ENCODE measurements at places on chromosomes 3 and 15. TPM values are rescaled to one million over a fixed set of nuclear protein-coding genes. Genes with fewer than 3 reads are reported as not detected.

DNA sequence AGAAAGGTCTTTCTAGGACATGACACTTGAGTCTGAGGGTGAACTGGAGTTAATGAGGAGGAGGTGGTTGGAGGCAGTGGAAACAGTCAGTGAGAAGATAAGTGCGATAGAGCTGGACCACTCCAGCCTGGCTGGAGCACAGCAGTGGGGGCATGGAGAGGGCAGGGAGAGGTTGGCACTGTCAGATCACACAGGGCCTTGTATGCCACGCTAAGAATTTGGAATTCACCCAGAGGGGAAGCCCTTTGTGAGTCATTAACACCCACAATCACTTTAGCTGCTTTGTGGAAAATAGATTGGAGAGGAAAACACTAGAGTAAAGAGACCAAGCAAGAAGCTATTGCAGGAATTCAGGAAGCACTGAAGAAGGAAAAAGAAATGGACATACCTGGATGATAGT, 83.3 kb downstream of the ZNF621 start:
- no peak for DNase-seq

DNA sequence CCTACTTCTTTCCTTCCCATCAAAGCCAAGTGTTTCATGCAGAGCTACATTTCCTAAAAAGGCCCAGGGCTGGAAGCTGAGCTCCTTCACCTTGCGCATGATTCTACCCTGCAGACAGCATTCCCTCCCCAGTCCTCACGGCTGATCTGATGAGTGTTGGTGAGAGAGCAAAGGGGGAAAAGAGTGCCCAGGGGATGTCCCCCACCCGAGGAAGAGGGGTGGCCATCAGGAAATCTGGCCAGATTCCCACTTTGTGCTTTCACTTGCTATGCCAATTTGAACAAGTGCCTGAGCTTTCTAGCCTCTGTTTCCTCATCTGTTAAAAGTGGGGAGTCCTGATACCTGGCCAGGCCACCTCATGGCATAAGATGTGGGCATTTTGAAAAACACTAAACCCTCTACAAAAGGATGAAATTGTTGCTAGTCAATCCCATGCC, 231.0 kb upstream of the TLE3 start:
- DNase-seq: no peak

- DNase-seq: no peak
Observed at GRCh38 chr3:182179631-182180030, 467.9 kb downstream of the SOX2 start.

DNA sequence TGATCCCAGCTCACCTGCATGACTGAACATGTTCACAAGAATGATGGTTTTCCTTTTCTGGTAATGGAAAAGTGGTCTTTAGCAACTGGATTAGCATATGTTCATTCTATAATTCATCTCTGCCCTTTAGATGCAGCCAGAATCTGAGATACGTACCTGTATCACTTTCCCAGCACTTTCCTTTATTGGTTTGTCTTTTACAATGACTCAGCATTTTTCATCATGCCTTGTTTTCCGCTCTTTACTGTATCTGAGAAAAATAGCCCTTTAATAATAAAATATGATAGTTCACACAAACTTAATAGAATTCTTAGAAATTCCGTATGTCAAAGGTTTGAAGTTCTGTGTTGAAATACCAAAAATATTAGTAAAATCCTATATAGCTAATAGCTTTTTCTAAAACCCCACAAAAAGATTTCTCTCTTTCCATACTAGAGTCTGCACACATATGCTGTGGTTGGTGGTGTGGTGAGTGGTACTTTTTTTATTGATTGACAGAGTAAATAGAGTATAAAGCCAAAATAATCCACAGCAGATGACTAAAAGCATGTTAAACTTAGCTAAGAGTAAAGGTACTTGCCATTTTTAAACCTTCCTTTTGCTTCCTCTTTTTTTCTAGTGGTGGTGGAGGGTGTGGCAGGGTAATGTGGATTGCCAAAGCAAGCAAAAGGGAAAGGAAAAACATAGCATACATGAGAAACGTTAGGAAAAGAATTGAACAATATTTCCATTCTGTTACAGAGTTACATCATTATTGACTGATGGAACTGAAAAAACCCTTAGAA, 328.9 kb upstream of the RBMS3 start:
- no peak for DNase-seq

- DNase-seq: peak; percentile 66
Observed at GRCh38 chr3:40317061-40317855, 7.8 kb downstream of the EIF1B start.

DNA sequence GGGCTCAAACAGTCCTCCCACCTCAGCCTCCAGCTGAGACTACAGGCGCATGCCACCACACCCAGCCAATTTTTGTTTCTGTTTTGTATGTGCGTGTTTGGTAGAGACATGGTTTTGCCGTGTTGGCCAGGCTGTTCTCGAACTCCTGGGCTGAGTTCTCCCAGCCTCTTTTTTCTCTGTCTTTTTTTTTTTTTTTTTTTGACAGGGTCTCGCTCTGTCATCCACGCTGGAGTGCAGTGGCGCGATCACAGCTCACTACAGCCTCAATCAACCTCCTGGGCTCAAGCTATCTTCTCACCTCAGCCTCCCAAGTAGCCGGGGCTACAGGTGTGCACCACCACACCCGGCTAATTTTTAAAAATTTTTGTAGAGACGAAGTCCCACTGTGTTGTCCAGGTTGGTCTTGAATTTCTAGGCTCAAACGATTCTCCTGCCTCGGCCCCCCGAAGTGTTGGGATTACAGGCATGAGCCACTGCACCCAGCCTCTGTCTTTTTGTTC, 867 bp upstream of the DCAF1 start:
- no peak for DNase-seq

GRCh38 chr3:134667406-134667805, 16.6 kb upstream of the KY start:
- DNase-seq: no peak

- no peak for DNase-seq
Observed at GRCh38 chr3:139814646-139815045, 120.3 kb upstream of the CLSTN2 start.

TTC14 gene
- 44.6 TPM for polyA plus RNA-seq

GXYLT2 gene
- 31.9 TPM for polyA plus RNA-seq

PGBD4 gene
- polyA plus RNA-seq: 2.0 TPM

REC114 gene
- not detected for polyA plus RNA-seq

RTP3 gene
- polyA plus RNA-seq: not detected

All from muscle of arm (tissue), 14 donors.